IMR-90 (cell line): ENCODE measurements at places on chromosomes 6 and 20.

DNA sequence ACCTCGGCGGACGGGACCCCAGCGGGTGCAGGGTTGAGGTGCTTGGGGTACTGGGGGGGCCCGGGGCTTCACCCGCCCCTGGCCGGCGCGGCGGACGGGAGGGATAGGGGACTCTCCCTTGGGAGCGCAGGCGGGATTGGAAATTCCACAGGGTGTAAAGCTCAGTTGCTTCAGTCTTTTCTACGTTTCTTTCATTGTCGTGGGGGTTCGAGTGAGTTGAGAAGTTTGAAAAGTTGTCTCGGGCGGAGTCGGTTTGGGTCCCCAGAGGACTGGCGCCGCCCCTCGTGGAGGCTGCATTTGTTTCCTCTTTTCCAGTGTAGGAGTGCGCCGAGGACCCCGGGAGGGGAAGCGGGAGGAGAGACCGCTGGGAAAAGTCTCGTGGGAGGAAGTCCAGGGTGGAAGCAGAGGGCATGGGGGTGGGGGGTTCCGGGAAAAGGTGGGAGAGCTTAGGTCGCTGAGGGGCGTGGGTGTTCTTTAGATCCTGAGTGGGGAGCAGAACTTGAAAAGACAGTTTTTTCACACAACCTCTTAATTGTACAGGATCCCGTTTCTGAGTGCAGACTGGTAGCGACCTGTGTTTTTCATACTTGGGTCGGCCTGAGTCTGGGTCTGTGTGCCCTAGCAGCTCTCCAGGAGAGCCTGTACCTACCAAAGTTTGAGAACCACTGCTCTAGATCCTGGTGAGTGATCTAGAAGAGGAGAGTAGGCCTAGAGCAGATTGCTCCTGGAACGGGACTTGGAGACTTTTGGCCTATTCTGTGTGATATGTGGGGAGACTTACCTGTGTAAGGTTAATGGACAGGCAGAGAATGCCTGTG, 495 bp downstream of the FAM83B start:
- peaks cover 4% of the 10 kb centered on the region for H3K27me3 ChIP-seq
- DNase-seq: no peak
- no peak overlapping the region for H3K27ac ChIP-seq

- H3K36me3 ChIP-seq: no peaks in the 10 kb centered on the region
- no peak for DNase-seq
- H3K27ac ChIP-seq: no peak overlapping the region
- no peaks in the 10 kb centered on the region for H3K27me3 ChIP-seq
- H3K4me1 ChIP-seq: peaks cover 2% of the 10 kb centered on the region; the same call in 1 of the 2 replicates
These were observed 36.5 kb downstream of the SYTL3 start for GRCh38 chr6:158686311-158686710.

GRCh38 chr6:161374971-161375873, 101.4 kb upstream of the AGPAT4 start:
- no peaks in the 10 kb centered on the region for H3K36me3 ChIP-seq
- no peak overlapping the region for H3K4me3 ChIP-seq
- no peak for DNase-seq
- no peak overlapping the region for H3K27ac ChIP-seq
- no peaks in the 10 kb centered on the region for H3K4me1 ChIP-seq

DNA sequence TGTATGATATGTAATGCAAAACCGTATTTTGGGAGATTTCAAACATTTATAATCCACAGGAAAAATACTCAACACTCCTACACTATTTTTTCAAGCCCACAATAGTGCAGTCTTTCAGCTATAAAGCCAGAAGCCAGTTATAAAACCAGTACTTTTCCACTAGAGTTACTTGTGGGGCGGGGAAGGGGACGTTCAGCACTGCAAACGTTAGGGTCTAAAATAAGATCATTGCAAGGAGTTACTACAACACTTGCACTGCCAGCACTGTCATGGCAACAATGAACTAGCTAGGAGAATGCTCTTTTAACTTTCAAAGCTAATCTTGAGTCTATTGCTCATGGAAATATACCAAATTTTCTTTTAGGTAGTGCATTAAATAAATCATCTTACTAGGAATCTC, 14.7 kb downstream of the SESN1 start:
- peaks cover 3% of the 10 kb centered on the region; the same call in 1 of the 2 replicates for H3K4me1 ChIP-seq
- no peaks in the 10 kb centered on the region for H3K36me3 ChIP-seq
- no peak for DNase-seq
- H3K27ac ChIP-seq: no peak overlapping the region
- no peaks in the 10 kb centered on the region for H3K27me3 ChIP-seq

- H3K4me3 ChIP-seq: no peak overlapping the region
- H3K27ac ChIP-seq: no peak overlapping the region
- DNase-seq: no peak
- H3K36me3 ChIP-seq: peaks cover 8% of the 10 kb centered on the region; the same call in 1 of the 2 replicates
- no peaks in the 10 kb centered on the region for H3K27me3 ChIP-seq
These were observed 5.0 kb downstream of the MARCKS start for GRCh38 chr6:113862112-113862511.

- H3K4me1 ChIP-seq: no peaks in the 10 kb centered on the region
- no peaks in the 10 kb centered on the region for H3K36me3 ChIP-seq
- no peak overlapping the region for H3K4me3 ChIP-seq
- H3K27ac ChIP-seq: no peak overlapping the region
- H3K27me3 ChIP-seq: no peaks in the 10 kb centered on the region
- no peak for DNase-seq
These were observed 127.9 kb upstream of the TOP1 start for GRCh38 chr20:40900666-40901215.

DNA sequence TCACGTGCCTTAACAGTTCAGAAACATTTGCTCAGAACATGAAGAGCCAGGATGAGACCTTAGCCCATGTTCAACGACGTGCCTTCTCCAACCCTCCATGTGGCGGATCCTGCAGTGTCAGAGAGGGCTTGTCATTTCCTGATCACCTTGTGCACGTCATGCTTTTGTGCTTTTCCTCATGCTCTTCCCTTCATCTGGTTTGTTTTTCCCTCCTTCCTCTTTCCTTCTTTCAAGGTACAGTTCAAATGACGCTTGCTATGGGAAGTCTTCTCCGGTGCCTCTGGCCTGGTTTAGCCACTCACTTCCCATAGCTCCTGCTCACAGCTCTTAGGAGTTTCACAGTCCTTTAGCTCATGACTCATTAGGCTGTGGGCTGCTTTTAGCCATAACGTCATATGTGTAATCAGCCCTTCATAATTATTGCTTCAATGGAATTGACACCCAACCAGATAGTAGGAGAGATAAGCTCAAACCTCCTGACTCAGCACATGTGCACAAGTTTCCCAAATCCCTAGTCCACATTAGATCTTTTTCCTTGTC, 102.7 kb upstream of the CNKSR3 start:
- H3K36me3 ChIP-seq: no peaks in the 10 kb centered on the region
- peaks cover 6% of the 10 kb centered on the region; the same call in 1 of the 2 replicates for H3K4me1 ChIP-seq
- no peak overlapping the region for H3K27ac ChIP-seq

- no peak overlapping the region for H3K27ac ChIP-seq
- no peaks in the 10 kb centered on the region for H3K27me3 ChIP-seq
- H3K4me1 ChIP-seq: peaks cover 3% of the 10 kb centered on the region; the same call in 1 of the 2 replicates
These were observed 2.9 kb downstream of the EGFL8 start for GRCh38 chr6:32167154-32167760.

- H3K27me3 ChIP-seq: no peaks in the 10 kb centered on the region
- DNase-seq: no peak
- peaks cover 20% of the 10 kb centered on the region for H3K4me1 ChIP-seq
- H3K4me3 ChIP-seq: no peak overlapping the region
These were observed 252.6 kb upstream of the SUPT3H start for GRCh38 chr6:45630314-45630713.

- H3K4me1 ChIP-seq: no peaks in the 10 kb centered on the region
- H3K27me3 ChIP-seq: no peaks in the 10 kb centered on the region
- DNase-seq: no peak
- H3K36me3 ChIP-seq: no peaks in the 10 kb centered on the region
- no peak overlapping the region for H3K27ac ChIP-seq
These were observed 68.6 kb upstream of the QKI start for GRCh38 chr6:163345931-163346330.

- H3K27me3 ChIP-seq: peaks cover 15% of the 10 kb centered on the region
- H3K4me3 ChIP-seq: no peak overlapping the region
- DNase-seq: no peak
- no peaks in the 10 kb centered on the region for H3K4me1 ChIP-seq
These were observed 22.7 kb upstream of the SCRT2 start for GRCh38 chr20:698276-698675.
